ENCODE measurements at places on chromosomes 1 and 21. TPM values are rescaled to one million over a fixed set of nuclear protein-coding genes. Genes with fewer than 3 reads are reported as not detected.
A peak's percentile ranks its signal among the peaks of the same experiment; 100 is the strongest.

- no peaks in the 10 kb centered on the region for H3K36me3 ChIP-seq
- DNase-seq: no peak
- H3K27ac ChIP-seq: no peak overlapping the region
- no peaks in the 10 kb centered on the region for H3K27me3 ChIP-seq
- H3K4me1 ChIP-seq: no peaks in the 10 kb centered on the region
Measured at GRCh38 chr1:56050911-56051310, 528.5 kb downstream of the PLPP3 start.

The NFASC gene
- total RNA-seq: 51.6 TPM

The PYHIN1 gene
- 0.50 TPM for total RNA-seq

- DNase-seq: peak; percentile 39
- H3K27ac ChIP-seq: no peak overlapping the region
- H3K4me3 ChIP-seq: no peak overlapping the region
- no peaks in the 10 kb centered on the region for H3K4me1 ChIP-seq
- no peaks in the 10 kb centered on the region for H3K36me3 ChIP-seq
Measured at GRCh38 chr1:61472876-61473275, 252.1 kb downstream of the TM2D1 start.

Measured in adrenal gland (tissue), 19 donors.